Activated B cell treated with CpG ODN at 0.5 μM for 24 hours (primary cell): ENCODE measurements at places on chromosomes 11 and 22.

DNA sequence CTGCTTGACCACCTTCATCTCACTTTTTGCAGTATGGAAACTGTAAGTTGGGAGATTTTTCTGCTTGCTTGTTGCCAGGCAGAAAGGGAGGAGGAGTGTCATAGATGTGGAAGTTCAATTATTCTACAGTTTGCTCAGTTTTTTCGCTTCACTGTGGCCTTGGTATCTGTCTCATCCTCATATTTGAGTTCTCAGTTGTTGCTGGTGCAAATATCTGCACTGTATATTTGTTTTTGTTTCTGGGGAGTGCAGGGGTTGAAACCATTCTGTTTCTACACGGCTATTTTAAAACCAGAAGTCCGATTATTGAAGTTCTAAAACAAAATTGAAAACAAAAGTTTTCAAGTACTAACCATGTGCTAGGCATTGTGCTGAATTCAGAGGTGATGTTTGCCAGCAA, 153.4 kb downstream of the JRKL start:
- H3K4me1 ChIP-seq: no peaks in the 10 kb centered on the region
- H3K27me3 ChIP-seq: peaks cover 4% of the 10 kb centered on the region
- no peak for DNase-seq
- no peak overlapping the region for H3K27ac ChIP-seq

DNA sequence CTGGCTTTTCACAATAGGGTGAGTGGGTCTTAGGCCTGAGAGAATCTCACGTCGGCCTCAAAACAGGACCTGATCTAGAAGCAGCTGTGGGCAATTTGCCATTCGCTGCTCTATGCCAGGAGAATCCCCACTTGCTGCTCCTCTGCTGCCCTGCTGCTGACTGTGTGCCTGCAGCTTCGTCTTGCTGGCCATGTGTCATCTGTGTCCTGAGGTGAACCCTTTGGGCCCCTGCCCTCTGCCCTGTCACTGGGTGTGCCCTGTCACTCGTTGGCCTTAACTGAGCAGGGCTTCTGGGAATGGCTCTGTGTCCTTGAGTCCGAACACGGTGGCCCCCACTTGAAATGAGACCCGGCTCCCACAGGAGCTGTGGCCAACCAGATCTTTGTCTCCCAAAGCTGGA, 6.2 kb downstream of the NAA40 start:
- H3K27me3 ChIP-seq: no peaks in the 10 kb centered on the region
- no peak overlapping the region for H3K27ac ChIP-seq
- peaks cover 29% of the 10 kb centered on the region for H3K4me1 ChIP-seq
- no peak for DNase-seq
- H3K4me3 ChIP-seq: no peak overlapping the region

DNA sequence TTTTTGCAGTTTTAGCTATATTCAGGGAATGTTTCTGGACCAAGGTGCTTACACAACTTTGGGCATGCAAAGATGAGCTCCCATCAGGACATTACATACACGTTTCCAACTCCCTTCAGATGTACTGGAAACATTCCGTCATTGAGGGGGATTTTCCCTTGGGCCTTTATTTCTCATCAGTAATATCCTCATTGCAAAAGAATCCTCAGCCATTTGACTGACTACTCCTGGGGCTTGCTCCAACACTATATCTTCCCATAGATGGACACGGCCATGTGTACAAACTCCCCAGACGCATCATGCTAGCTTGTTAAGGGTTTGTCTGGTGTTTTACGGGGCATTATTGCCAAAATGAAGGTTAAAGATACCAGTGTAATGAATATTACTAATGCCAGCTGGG, 59.3 kb upstream of the NUP160 start:
- H3K27ac ChIP-seq: no peak overlapping the region
- no peak for DNase-seq
- H3K27me3 ChIP-seq: no peaks in the 10 kb centered on the region
- H3K4me1 ChIP-seq: peaks cover 31% of the 10 kb centered on the region
- no peak overlapping the region for H3K4me3 ChIP-seq
- H3K36me3 ChIP-seq: no peaks in the 10 kb centered on the region

GRCh38 chr11:128914216-128915148, 23.3 kb downstream of the KCNJ5 start:
- DNase-seq: no peak
- H3K4me1 ChIP-seq: peaks cover 4% of the 10 kb centered on the region
- no peak overlapping the region for H3K27ac ChIP-seq
- H3K4me3 ChIP-seq: no peak overlapping the region
- no peaks in the 10 kb centered on the region for H3K36me3 ChIP-seq
- H3K27me3 ChIP-seq: peaks cover 44% of the 10 kb centered on the region

DNA sequence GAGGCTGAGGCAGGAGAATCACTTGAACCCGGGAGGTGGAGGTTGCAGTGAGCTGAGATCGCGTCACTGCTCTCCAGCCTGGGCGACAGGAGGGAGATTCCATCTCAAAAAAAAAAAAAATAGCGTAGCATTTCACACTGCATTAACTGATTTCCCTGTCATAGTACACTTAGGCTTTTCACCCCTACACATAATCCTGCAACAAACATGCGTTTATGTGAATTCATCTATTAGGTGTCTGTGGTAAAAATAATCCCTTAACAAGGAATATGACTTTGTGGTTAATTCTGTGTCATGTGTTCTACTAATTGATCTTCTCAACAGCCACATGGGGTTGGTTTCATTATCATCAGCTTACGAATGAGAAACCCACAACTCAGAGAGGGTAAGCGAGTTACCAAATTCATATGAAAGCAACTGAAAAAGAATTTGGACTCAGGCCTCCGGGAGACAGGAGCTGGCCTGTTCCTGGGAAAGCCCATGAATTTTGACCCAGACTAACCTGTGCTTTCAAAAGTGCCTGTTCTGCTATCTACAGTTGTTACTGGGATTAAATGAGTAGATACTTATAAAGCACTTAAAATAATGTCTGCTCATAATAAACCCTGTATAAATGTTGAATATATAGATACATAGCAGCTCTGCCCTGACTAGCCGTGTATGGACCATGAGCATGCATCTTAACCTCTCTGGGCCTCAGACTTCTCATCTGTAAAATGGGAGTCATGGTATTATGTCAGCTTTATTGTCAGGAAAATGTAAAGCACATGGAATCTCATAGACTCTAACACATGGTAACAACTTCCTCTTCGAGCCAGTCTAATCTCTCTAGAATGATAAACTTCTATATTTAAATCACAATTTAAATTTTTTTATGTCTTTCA, 36.6 kb downstream of the KCNJ1 start:
- DNase-seq: no peak
- peak overlapping the region; percentile 52 for H3K4me3 ChIP-seq
- H3K36me3 ChIP-seq: peaks cover 4% of the 10 kb centered on the region
- peaks cover 71% of the 10 kb centered on the region for H3K4me1 ChIP-seq
- H3K27me3 ChIP-seq: no peaks in the 10 kb centered on the region
- peak overlapping the region; percentile 91 for H3K27ac ChIP-seq

GRCh38 chr22:50507421-50507990, at the start of gene LMF2:
LMF2 (minus strand) TSS chr22:50507702; CDS start chr22:50507675, 27 bp downstream.
- peak within 1 kb of the TSS; percentile 94 for H3K27ac ChIP-seq
- no peaks in the 10 kb centered on the region for H3K27me3 ChIP-seq
- H3K4me1 ChIP-seq: peaks cover 20% of the 10 kb centered on the region
- H3K36me3 ChIP-seq: peaks cover 24% of the 10 kb centered on the region

- H3K4me3 ChIP-seq: no peak overlapping the region
- H3K36me3 ChIP-seq: no peaks in the 10 kb centered on the region
- no peaks in the 10 kb centered on the region for H3K4me1 ChIP-seq
- H3K27ac ChIP-seq: no peak overlapping the region
- peaks cover 16% of the 10 kb centered on the region for H3K27me3 ChIP-seq
- no peak for DNase-seq
These were observed 118.8 kb downstream of the NXPE2 start for GRCh38 chr11:114796954-114797721.

DNA sequence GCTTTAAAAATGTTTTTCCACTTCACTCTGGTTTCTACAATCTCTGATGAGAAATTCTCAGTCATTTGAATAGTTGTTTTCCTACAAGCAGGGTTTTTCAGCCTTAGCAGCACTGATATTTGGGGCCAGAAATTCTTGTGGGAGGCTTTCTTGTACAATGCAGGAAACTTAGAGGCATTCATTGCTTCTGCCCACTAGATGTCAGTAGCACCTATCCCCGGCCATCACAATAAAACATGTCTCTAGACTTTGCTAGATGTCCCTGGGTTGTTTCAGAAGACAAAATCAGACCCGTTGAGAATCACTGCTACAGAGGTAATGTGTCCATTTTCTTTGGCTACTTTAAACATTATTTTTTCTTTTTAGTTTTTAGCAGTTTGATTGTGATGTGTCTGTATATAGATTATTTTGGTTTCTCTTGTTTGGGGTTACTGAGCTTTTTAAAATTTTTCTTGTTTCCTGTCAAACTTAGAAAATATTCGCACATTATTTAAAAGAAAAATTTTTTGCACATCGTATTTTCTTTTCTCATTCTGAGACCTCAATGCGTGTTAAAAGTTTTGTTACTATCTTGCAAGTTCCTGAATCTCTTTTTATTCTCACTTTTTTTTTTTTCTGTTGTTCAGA, 60.8 kb upstream of the CCDC179 start:
- H3K27ac ChIP-seq: no peak overlapping the region
- no peaks in the 10 kb centered on the region for H3K36me3 ChIP-seq
- DNase-seq: no peak

DNA sequence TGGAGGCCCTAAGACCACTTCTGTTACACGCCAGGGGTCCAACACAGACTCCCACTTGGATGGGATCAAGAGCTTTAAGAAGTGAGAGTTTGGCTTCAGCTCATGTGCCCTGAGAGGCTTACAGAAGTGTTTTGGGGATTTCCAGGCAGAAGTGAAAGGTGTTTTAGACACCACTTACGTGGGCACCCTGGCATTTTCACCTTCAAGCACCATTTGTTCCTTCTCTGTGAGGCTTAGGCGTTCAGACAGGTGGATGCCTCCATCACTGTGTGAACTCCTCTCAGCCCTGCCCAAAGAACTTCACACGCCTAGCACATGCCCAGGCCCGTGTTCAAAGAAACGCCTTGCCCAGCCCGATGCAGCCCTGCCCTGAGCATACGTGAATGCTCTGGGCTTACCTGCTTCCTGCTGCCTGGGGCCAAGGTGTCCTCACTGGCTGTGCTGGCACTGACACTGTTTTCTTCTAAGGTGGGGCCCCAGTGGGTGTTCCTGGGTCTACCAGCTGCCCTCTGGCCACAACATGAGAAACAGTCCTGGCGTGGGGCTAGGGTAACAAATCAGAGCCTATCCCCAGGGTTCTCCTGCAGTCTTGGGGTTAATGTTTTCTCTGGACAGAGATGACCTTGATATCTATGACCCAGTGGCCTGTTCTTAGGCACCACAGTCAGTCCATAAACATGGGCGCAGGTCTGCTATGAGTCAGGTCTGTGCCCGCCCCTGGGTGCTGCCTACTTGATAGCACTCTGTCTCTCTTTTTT, 34.0 kb downstream of the AMPD3 start:
- peaks cover 43% of the 10 kb centered on the region for H3K4me1 ChIP-seq
- H3K27me3 ChIP-seq: no peaks in the 10 kb centered on the region
- H3K36me3 ChIP-seq: peaks cover 91% of the 10 kb centered on the region
- peak overlapping the region; percentile 66 for H3K4me3 ChIP-seq
- peak; percentile 51 for DNase-seq
- H3K27ac ChIP-seq: peak overlapping the region; percentile 91

DNA sequence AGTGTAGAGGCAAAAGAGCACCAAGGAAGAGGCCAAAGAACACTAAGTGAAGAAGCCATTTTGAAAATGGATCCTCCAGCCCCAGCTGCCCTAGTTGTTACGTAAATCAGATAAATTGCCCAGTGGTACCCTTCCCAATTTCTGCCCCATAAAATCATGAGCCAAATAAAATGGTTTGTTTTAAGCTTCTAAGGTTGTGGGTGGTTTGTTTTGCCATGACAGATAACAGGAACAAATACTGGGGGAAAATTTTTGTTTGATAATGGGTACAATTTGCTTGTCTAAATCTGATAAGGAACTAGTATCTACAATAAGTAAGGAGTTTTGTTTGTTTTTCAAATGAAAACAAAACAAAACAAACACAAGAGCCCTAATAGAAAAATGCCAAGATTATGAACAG, 30.6 kb upstream of the HSD17B12 start:
- no peak overlapping the region for H3K4me3 ChIP-seq
- H3K4me1 ChIP-seq: peaks cover 1% of the 10 kb centered on the region
- peaks cover 13% of the 10 kb centered on the region for H3K36me3 ChIP-seq
- no peak overlapping the region for H3K27ac ChIP-seq
- H3K27me3 ChIP-seq: no peaks in the 10 kb centered on the region
- no peak for DNase-seq

DNA sequence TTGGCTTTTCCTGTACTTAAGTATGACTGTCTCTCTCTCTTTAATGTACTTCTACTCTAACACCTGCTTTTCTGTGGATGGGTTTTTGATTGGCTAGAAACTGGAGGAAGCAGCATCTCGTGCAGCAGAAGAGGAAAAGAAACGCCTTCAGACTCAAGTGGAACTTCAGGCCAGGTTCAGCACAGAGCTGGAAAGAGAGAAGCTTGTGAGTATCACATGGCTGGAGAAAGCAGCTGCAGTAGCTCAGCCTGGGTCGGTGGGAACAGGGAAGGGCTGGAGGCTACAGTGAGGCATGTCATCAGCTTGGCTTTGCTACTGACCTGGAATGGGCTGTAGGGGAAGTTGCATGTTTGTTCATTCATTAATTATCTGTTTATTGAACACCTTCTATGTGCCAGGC, 74.2 kb downstream of the SWAP70 start:
- peaks cover 78% of the 10 kb centered on the region for H3K4me1 ChIP-seq
- peak overlapping the region; percentile 97 for H3K27ac ChIP-seq
- DNase-seq: no peak
- H3K4me3 ChIP-seq: peak overlapping the region; percentile 45
- peaks cover 88% of the 10 kb centered on the region for H3K36me3 ChIP-seq
- H3K27me3 ChIP-seq: no peaks in the 10 kb centered on the region

DNA sequence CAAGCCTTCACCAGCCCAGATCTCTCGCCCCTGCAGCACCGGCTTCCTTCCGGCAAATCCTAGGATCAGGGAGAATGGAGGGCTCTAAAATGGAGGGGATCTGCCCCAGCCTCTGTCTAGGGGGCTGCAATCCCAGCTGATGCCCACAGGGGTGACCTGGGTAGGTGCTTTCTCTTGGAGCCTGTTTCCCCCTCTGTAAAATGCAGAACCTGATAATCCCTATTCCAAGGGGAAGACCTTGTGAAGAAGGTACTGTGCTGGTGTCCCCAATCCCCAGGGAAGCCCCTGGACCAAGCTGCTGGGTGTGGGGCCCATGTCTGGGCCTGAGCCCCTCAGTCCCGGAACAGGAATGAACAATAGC, 2.8 kb downstream of the EMID1 start:
- DNase-seq: no peak
- H3K4me3 ChIP-seq: no peak overlapping the region
- H3K36me3 ChIP-seq: no peaks in the 10 kb centered on the region
- peaks cover 16% of the 10 kb centered on the region for H3K4me1 ChIP-seq
- no peak overlapping the region for H3K27ac ChIP-seq

DNA sequence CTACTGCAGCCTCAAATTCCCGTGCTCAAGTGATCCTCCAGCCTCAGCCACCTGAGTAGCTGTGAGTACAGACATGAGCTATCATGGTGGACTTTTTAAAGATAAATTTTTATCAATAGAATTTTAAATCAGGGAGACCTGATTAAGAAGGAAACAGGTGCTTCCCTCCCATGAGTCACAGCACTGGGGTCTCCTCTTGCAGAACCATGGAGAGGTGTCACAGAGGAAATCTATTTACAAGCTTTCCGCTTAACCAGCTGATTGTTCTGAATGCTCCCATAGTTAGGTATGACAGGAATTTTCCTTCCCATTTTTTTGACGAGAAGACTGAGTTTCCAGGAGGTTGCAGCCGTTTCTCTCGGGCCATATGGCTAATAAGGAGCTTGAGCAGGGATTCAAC, 516.1 kb downstream of the MIAT start:
- no peaks in the 10 kb centered on the region for H3K4me1 ChIP-seq
- H3K27me3 ChIP-seq: peaks cover 21% of the 10 kb centered on the region
- no peak for DNase-seq

- H3K4me3 ChIP-seq: no peak overlapping the region
- no peak for DNase-seq
- H3K36me3 ChIP-seq: no peaks in the 10 kb centered on the region
- H3K27ac ChIP-seq: no peak overlapping the region
- peaks cover 3% of the 10 kb centered on the region for H3K27me3 ChIP-seq
- no peaks in the 10 kb centered on the region for H3K4me1 ChIP-seq
These were observed 764.7 kb downstream of the BRD1 start for GRCh38 chr22:49062802-49063544.
